ENCODE measurements at places on chromosomes 2 and 18.

GRCh38 chr18:63970809-63971205, 926 bp downstream of the SERPINB8 start:
- no peak for DNase-seq

DNA sequence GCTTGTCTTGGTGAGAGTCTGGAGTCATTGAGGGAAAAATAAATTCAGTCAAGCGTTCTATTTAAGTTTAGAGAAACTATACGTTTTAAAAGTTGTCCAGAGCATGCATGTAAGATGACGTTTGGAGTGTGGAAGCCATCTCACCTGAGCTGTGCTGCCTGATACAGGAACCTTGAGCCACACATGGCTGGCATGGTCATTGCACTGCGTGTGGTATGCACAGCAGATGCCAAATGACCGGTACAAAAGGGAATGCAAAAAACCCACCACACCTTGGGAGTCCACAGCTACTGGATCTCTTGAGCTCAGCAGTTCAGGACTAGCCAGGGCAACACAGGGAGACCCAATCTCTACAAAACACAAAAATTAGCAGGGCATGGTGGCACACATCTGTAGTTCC, 4.3 kb downstream of the MZT2B start:
- DNase-seq = no peak

GRCh38 chr2:159399716-159400415, 113.4 kb upstream of the WDSUB1 start:
- DNase-seq = no peak

DNA sequence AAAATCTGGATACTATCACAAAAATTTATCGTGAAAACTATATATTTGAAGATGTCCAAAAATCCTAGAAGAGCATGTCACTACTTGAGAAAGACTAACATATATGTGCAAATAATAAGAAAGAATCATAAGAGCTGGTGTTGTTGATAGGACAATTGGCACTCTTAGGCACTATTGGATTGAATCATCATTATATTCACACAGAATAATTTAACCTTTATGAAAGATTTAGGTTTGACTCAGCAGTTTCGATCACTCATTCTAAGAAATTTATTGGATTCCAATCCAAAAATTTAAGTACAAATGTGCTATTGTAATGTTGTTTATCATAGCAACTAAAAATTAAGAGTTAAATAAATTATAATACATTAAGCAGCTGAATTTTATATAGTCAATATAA, 503.6 kb downstream of the SPAG16 start:
- DNase-seq = no peak
